ENCODE measurements at places on chromosomes 3 and 15. TPM values are rescaled to one million over a fixed set of nuclear protein-coding genes. Genes with fewer than 3 reads are reported as not detected.

GRCh38 chr3:55267206-55267930 lies 219.7 kb downstream of the WNT5A start:
- DNase-seq = no peak
- H3K27me3 ChIP-seq = no peaks in the 10 kb centered on the region
- no peak overlapping the region for H3K4me3 ChIP-seq
- no peaks in the 10 kb centered on the region for H3K36me3 ChIP-seq
- H3K27ac ChIP-seq = no peak overlapping the region

- no peaks in the 10 kb centered on the region for H3K36me3 ChIP-seq
- no peak for DNase-seq
- no peak overlapping the region for H3K4me3 ChIP-seq
- H3K27me3 ChIP-seq = no peaks in the 10 kb centered on the region
- H3K27ac ChIP-seq = no peak overlapping the region
- H3K4me1 ChIP-seq = peaks cover 20% of the 10 kb centered on the region
These were observed 38.5 kb upstream of the SCAANT1 start for GRCh38 chr3:63950698-63951097.

- peaks cover 56% of the 10 kb centered on the region for H3K4me1 ChIP-seq
- no peaks in the 10 kb centered on the region for H3K27me3 ChIP-seq
- no peak overlapping the region for H3K27ac ChIP-seq
- peak overlapping the region; percentile 42 for H3K4me3 ChIP-seq
- no peaks in the 10 kb centered on the region for H3K36me3 ChIP-seq
- no peak for DNase-seq
These were observed 62.1 kb upstream of the NR2C2 start for GRCh38 chr3:14885307-14885706.

The FOXL2NB gene
- total RNA-seq = not detected

All from CD8-positive, alpha-beta memory T cell (primary cell).